ENCODE measurements at places on chromosomes 4 and X. TPM values are rescaled to one million over a fixed set of nuclear protein-coding genes. Genes with fewer than 3 reads are reported as not detected.

- DNase-seq = no peak
These were observed 112.7 kb downstream of the CLNK start for GRCh38 chr4:10571909-10572308.

The NCAPG gene
- 4.6 TPM for polyA plus RNA-seq

The EVC gene
- polyA plus RNA-seq = 1.6 TPM

The PRDM5 gene
- polyA plus RNA-seq = 1.8 TPM

The SPANXD gene
- not detected for polyA plus RNA-seq
